Heart right ventricle (tissue), 16 donors: ENCODE measurements at places on chromosomes 16 and 17.

GRCh38 chr17:67842648-67843047 lies 17.3 kb downstream of the BPTF start:
- DNase-seq = no peak

DNA sequence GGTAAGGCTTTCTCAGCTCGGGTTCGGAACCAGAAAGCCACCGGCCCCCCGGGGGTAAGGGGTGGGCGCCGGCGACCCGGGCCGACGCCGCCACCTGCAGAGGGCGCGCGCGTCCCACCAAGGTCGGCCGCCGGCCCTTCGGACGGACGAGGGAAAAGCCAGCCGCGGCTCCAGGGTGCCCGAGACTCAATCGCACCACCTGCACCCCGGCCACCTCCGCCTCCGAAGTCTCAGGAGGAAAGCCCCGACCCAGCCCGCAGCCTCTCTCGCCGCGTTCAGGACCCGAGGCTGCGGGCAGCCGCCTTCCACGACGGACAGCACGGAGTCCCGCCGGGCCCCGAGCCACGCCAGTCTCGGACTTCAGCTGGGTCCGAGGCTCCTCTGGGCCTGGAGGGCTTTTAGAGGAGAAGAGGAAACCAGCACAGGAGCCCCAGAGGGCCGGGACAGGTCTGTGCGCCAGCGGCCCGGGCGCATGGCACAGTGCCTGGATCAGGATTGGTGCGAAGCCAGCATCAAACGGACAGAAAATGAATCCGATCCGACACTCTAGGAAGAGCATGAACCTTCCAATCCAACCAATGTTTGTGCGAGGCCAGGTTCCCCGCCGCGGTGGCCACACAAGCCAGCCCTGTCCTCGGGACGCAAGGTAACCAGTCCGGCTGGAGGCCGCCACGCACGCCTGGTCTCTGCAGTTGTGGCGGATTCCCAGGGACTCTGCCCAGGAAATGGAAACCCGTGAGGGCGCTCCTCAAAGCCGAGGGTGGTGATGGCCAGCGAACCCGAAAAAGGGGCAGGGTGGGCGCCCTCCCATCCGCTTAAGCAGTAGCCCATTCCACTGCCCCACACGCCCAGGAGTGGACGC lies 6.7 kb downstream of the CBX8 start:
- DNase-seq = peak; percentile 55

DNA sequence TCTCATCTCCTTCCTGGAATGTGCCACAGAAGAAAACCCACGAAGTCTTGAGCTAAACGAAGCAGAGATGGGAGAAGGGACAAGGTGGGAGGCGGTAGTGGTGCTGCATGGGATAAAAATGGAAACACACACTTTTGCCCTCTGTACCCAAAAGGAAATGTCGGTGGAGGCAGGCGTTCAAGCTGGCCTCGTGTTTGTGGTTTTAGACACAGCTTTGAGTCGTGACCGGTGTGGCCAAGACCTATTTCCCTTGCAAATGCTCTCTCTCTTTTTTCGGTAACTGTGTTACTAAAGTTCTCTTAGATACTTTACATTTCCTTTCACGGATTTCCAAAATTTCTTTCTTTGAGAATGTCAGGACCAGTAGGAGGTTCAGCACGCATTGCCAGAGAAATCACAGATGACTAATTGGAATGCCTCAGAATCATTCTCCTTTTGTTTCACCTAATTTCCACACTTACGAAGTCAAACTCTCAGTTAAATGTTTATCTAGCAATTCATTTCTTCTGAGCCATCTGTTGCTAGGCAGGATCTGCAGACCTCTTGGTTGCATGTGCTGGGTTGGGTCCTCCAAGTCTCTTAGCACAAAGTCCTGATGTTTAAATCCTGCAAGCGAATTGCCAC lies 412.3 kb downstream of the MAF start:
- no peak for DNase-seq

GRCh38 chr16:67562526-67562917 lies at the start of gene CTCF:
Gene CTCF (plus strand): TSS chr16:67562526. CDS start chr16:67610833, 48,307 bp downstream.
- peak; percentile 83 for DNase-seq
